Nucleus accumbens (tissue), 56 donors: ENCODE measurements at places on chromosomes 16 and 17.

DNA sequence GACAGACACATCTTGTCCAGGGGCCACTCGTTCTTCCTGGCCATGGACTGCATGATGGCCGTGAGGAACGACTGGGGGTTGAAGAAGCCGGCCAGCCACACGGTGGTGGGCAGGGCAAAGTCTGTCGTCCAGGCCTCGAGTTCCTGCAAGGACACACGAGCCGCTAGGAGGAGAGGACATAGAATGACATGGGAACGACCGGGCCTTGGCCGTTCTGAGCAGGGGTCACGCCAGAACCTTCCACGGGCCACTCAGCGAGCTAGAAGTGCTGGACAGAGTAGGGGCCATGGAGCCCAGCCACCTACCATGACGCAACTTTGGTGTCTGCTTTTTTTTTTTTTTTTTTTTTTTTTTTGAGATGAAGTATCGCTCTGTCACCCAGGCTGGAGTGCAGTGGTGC lies 47.0 kb downstream of the PGS1 start:
- DNase-seq, result no peak

DNA sequence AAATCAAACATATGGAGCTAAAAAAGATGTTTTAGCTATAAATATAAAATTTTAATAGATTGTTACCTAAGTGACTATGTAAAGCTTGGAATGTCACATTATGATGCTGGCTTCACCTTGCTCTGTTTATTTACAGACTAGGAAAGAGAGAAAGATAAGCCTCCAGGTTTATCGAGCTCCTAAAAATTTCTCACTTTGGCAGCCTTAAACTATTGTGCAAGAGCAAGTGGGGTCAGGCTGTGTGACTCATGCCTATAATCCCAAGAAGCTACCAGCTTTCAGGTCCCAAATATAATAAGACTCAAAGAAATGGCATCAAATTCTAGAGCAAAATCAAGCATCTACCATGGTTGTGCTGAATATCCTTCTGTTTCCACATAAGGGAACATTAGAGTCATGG lies 34.3 kb upstream of the PRSS54 start:
- no peak for DNase-seq

GRCh38 chr17:29682987-29683386 lies 60.3 kb upstream of the CORO6 start:
- DNase-seq, result no peak

DNA sequence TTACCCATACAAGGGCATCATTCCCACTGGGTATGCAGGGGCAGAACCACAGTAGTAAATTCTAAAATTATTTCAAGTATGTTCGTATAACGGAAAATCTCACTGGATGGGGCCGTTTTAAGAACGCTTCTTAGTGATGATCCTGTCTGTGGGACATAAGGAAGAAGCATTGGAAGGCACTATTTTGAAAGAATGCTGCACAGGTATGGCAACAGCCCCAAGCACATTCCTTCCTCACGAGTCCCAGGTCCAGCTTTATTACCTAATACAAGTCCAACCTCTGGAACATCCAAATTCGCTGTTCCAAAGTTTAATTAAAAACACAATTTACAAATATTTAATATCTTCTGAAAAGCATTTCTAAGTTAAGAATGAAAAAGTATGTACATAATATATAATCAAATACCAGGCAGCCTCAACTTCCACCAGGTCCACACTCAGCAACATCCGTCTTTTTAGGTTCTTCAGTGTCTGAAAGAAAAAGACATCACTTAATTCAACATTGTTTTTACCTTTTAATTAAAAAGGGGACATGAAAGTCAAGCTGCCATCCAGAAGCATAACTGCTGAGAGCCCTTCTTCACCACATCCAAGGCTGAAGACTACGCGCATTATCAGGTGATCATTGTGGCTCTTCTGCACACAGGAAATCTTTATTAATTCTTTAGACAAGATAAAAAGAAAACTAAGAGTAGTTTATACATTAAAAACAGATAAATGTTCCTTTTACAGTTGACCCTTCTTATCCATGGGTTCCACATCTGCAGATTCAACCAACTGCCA lies 49.8 kb downstream of the BRD7 start:
- no peak for DNase-seq

GRCh38 chr17:17811381-17812210 lies 25.2 kb downstream of the SREBF1 start:
- DNase-seq, result no peak

DNA sequence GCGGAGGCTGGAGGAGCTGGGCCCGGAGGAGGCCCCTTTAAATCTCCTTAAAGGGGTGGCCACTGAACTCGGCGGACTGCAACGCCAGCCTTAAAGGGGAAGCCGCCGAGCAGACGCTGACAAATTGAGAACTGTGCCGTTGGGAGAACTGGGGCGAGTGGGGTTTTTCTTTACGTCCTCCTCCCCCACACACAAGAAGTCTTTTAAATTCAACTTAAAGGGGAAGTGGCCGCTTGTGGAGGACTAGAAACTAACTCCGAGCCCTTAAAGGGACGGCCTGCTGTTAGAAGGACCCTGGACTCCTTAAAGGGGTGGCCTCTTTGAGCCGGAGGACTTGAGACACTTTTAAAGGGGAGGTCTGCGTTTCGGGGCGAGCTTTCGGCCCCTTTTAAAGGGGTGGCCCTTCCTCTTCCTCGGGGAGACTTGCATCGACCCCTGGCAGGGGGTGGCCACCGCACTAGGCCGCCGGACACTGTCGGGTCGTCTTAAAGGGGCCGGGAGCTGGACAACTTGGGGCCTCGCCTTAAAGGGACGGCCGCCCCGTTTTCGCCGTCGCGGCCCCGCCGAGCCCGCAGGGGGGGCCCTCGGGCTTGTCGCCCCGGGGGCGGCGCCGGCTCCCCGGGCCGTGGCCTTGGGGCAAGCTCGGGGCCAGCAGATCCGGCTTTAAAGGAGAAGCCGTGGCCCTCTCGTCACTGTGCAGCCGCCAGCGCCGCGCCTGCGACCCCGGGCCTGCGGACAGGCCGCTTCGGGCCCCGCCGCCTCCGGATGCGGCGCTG lies 688 bp downstream of the FBRS start:
- peak; percentile 96 for DNase-seq

DNA sequence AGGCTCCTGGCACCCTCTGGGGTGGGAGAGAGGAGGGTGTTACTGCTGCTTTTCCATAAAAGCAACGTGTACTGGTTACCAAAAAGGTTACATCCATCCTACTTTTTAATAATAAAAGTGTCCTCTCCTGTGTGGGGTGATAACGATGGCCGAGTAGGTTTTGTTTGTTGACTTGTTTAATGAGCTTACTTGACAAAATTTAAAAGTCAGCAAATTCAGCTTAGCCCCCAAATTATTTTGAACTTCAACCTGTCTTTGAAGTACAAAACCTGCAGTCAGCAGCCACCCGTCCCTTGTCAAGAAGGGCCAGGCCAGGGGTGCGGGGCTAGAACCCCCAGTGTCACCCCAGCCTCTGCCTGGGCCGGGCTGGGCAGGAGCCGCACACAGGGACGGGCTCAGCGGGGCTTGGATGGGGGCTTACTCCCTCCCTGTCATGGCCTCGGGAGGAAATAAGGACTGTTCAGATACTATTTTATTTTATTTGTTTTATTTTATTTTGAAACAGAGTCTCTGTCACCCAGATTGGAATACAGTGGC lies 103.9 kb upstream of the CHMP6 start:
- no peak for DNase-seq

GRCh38 chr17:29569245-29569950 lies 897 bp downstream of the TP53I13 start:
- no peak for DNase-seq

DNA sequence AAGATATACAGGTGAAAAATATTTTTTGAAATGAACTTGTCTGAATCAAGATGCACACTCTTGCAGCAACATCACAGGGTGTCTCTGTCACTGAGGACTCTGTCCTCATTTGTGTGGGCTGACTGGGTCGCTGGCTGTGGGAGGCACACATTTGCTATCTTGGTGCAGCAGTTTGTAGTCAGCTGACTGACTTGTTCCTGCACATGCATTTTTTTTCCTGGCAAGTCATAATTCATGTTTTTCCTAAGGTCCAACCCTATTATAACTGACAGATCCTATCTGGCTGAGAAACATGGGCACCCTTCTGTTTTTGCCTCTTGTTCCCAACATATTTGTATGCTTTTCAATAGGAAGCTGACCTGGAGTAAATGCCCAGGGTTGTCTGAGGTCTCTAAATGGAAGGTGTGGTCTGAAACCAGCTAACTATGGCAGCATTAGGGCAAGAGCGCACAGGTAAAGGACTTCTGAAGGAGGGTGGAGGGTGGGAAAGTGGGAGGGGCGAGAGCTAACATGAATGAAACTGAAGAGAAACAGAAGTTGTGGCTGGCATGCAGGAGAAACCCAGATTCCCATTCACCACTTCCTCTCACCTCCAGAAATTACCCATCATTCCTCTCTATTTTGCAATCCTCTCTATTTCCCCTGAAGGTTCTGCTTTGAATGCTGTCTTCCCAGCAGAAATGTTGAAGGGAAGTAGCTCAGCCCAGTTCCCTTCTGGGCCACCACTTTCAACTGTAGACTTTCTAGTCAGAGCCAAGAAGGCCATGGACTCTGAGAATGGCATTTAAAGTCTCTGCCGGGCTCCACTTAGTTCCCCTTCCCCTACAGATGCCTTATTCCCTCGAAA lies 166.1 kb downstream of the PRKCA start:
- peak; percentile 53 for DNase-seq

DNA sequence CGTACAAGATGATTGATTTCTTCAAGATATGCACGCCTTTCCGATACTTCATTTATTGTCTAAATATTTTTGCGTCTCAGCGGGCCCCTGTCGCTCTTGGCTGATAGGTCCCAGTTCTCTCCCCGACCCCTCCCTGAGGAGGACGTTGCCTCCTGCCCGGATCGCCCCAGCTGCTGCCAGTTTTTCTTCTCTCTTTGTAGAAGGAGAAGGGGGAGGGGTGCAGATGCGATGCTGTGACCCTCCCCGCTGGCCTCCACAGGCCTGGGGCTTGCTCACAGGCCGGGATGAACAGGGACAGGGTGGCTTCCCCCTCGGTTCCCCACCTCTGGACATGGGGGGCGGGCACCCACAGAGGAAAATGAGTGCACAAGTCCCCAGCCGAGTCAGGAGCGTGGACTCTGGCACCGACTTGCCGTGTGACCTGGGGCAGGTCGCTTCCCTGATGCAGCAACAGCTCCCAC lies 53.6 kb upstream of the ZC3H18 start:
- no peak for DNase-seq

DNA sequence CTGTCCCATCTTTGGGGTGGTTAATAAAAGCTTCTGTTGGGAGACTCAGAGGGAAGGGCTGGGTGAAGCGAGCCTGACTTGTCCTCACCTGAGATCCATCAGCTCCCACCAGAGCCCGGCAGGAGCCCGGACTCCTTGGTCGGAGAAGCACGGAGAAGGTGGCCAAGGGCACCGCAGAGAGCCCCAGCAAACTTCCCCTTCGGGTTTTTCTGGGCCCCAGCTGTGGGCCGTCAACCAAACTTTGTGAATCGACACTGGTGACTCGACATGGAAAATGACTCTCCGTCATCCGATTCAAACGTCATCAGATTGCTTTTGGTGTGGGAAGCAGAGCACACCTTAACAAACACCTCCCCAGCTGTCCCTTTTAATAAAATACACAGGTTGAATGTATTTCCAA lies 21.4 kb downstream of the ENPP7 start:
- DNase-seq, result no peak

GRCh38 chr17:76670020-76670717 lies 26.6 kb upstream of the ST6GALNAC1 start:
- no peak for DNase-seq

- no peak for DNase-seq
Observed at GRCh38 chr17:37841232-37841631, 83.0 kb upstream of the TBC1D3K start.

DNA sequence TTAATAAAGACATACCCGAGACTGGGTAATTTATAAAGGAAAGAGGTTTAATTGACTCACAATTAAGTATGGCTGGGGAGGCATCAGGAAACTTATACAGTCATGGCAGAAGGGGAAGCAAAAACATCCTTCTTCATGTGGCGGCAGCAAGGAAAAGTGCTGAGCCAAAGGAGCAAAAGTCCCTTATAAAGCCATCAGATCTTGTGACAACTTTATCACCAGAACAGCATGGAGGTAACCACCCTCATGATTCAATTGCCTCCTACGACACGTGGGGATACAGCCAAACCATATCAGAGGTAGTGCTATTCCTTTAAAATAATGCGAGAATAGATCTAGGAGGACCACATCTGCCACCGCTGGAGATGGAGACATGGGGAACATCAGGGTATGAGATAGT lies 9.0 kb downstream of the C16orf54 start:
- DNase-seq, result no peak

DNA sequence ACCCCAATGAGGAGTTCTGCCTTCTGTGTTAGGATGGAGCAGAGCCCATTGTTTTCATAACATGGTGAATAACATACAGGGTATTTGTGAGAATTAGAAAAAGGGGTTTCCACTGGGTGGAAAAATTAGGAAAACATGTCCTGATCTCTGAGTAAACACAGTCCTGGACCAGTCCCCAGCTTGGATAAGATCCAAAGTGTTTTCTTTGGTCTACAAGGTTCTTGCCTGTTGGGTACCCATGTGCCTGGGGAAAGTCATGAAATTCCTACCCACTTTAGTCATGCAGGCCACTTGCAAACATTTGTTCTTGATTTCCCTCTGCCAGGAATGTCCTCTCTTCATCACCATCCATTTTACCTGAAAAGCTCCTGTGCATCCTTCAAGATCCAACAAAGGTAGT lies 164.8 kb upstream of the DYNLRB2 start:
- DNase-seq, result no peak

DNA sequence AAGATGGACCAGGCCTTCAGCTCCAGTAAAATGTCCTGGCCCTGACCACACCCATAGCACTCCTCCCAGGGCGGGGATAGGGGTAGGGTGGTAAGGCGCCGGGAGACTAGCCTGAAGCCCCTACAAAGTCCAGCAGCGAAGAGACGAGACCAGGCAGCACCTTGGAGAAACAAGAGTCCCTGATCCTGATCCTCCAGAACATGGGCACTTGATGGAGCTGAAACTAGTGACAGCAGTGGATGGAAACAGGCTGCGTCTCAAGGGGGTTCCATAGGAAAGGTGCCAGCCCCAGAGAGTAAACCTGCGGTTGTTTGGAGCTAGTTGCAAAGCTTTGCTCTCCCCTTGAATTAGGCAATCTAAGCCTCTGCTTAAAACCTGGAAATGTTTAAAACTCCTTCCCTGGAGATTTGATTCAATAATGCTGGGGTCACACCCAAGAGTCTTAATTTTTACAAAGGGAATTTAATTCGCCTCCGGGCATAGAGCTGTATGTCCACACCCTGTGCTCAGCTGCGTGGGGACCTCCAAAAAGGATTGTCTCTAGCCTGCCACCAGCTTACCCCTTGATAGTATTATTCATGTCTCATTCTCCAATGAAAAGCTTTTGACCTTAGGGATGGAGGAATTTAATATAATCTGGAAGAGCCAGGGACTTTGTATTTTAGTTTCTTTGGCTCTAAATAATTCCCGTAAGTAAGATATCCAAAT lies 258.6 kb downstream of the PMP22 start:
- DNase-seq, result no peak

DNA sequence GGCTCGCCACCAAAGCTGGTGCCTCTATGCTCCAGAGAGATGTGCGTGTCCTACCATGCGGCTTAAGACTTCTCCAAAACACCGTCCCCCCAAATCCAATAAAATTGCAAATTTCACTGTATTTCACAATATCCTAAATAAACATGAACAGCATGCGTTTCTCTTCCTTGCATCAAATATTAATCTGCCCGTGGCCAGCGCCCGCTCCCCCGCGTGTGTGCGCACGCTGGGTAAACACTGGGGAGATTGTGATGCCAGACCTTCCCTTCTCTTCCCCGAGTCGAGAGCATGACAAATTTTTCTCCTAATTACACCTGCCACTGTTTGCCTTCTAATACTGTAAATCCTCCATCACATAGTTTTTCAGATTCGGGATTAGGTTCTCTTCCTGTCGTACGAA lies 148.1 kb downstream of the MRM1 start:
- DNase-seq, result no peak

- no peak for DNase-seq
Observed at GRCh38 chr16:90026135-90026534, 6.9 kb upstream of the DBNDD1 start.
